Inflammatory macrophage treated with lipopolysaccharide for 1 hour (primary cell): ENCODE measurements at places on chromosomes 16 and 17.

GRCh38 chr17:75475144-75475835, 18.9 kb downstream of the TMEM94 start:
- no peak for DNase-seq

GRCh38 chr16:12590963-12591362, 212.7 kb downstream of the CPPED1 start:
- DNase-seq, result no peak

DNA sequence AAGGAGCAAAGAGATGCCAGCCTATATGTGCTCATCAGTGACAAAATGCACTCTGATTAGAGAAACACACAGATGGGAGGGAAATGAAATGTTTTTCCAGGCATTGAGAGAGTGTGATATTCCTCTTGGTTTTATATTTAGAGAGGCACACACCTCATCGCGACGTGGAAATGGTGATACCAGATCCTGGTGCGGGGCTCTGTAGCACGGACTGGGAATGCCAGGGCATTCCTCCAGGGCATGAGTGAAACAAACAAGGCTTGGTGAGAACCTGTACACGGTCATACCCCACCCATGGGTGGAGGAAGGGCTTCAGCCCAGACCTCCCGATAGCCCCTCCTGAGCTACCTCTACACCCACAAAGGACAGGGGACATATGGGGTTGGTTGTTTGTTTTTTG, 280.2 kb downstream of the C16orf95 start:
- no peak for DNase-seq

DNA sequence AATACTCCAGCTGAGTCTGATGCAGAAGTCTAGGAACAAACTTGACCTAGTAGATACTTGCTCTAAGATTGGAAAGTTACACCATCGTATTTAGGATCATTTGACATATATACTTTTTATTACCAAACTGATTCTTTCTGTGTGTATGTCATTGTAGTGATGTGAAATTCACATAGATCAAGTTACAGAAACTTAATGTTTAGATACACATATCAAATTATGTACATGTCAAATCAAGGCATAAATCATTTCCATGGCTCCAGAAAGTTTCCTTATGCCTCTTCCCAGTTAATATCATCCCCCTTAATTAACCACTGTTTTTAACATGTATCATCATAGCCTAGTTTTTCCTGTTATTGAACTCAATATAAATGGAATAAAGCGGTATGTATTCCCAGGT, 292.0 kb upstream of the CDH11 start:
- no peak for DNase-seq

- no peak for DNase-seq
Measured at GRCh38 chr17:58306131-58306951, 22.3 kb downstream of the TSPOAP1 start.

DNA sequence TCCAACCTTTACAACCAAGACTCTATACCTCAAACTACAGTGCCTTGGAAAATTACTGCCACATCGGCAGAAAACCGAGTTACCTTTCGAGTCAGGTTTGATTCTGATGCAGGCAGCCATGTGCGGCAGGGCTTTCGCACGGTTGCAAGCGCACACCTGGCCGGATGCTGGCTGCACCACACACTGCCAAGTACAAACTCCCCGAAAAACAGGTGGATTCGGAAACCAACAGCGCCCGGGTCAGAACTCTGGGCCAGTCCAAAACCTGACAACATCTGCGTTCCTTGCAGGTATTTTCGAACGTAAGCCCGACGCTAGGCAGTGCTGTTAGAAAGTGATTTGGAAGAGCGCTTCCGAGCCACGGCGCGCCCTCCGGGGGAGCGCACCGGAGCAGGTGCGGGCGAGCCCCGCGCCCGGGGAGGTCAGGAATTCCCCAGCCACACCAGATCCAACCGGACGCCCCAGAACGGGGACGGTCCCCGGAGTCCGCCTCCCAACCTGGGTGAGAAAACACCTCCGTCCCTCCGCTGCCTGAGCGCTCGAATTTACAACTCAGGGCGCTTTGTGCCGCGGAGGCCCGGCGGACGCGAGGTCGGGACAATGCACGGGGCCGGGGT, 1.2 kb downstream of the USP7 start:
- DNase-seq, result no peak

DNA sequence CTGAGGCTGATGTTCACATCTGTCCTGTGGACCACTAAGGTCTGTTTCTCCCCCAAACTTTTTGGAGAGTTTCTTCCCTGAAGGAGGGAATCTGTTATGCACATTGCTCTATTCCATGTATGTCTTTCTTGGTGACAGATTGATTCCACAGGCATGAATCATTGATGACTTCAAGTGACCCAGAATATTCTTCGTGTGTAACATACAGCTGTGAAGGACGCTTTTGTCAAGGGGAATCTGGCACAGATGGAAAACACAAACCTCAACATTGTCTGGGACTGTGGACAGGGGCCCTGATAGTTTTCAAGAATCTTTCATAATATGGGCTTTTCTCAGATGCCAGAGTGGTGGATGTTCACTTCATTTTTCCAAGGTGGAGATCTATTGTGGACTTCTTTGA, 223.1 kb upstream of the MAF start:
- no peak for DNase-seq

DNA sequence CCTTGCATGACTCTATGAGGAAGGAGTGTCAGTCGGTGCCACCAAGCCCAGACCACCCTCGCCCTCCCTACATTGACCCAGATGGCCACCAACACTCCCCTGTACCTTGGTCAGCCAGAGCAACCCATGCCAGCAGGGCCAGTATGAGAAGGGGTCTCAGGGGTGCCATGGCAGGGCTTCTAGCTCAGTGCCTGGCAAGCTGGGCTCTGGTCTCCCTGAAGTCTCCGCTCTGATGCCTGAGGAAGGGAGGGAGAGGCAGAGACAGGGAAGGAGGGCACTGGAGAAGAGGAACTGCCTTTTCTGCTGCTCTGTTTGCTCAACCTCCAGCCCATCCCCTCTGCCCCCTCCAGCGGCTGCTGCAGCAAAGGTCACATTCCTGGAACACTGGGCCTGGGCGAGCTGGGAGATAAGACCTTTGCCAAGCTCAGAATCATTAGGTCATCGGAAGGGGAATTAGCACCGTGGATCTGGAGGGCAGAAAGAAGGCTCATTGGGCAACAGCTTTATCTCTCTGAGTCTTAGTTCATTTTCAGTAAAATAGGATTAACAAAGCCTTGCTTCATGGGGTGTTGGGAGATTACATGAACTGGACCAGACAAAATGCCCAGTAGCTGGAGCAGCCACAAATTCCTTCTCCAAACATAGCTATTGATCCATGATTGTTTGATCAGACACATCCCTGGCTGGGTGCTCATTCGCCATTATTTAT, at the start of gene VTN:
Gene VTN, minus strand, starts transcription at position 273 of the 709 bp plus-strand sequence. Its CDS starts 104 bp downstream, at position 169.
- DNase-seq, result no peak

DNA sequence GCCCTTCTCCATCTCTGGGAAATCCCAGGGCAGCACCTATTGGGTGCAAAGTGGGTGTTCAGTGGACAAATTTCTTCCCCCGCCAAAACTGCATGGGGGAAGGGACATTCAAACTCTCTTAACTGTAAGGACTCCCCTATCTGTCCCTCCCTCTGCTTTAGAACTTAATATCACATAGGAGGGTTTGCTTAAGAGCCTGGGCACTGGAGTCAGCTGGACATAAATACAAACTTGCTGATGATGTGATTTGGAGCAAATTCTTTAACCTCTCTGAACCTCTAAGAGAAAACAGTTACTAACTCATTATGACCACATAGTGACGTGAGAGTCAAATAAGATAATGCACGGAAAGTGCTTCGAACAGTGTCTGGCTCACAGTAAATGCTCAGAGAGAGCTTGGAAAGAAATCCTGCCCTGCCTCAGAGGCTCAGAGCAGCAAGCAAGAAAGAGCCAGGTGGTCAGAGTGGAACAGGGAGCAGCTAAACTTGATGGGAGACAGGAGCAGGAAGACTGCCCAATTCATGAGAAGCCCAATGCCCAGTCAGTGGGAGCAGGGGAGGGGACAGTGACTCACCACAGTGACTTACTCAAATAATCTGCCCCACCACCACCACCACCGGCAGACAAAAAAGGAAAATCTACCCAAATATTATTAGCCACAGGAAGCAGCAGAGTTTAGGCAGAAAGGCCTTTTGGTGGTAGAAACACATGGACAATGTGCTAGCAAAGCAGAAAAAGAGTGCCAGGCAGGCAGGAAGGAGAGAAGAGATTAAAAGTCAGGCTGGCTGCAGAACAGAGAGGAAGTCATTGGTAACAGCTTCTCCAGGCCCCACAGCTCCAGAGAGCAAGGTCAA, 23.9 kb upstream of the CCL1 start:
- peak; percentile 78 for DNase-seq

DNA sequence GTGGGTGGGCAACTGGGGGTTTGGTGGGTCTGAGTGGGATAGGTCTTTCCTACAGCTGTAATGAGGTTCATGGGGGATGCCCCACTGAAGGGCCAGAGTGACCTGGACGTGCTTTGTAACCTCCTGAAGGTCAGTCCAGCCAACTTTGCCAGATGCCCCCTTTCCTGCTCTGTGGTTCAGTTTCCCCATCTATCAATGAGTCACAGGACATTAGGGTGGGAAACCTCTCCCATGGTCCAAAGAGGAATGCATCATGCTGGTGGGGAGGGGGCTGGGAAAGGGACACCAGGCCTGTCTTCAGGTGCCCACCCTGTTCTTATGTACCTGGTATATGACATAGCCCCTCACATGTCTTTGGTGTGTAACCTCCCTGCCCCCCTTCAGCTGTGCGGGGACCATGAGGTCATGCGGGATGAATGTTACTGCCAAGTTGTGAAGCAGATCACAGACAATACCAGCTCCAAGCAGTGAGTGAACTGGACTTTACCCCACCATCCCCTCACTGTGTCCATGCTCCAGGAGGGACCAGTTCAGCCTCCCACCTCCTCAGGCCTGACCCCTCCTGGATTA, 24.0 kb upstream of the ALKBH5 start:
- DNase-seq, result no peak

GRCh38 chr17:80026359-80027042, 9.2 kb downstream of the TBC1D16 start:
- no peak for DNase-seq

DNA sequence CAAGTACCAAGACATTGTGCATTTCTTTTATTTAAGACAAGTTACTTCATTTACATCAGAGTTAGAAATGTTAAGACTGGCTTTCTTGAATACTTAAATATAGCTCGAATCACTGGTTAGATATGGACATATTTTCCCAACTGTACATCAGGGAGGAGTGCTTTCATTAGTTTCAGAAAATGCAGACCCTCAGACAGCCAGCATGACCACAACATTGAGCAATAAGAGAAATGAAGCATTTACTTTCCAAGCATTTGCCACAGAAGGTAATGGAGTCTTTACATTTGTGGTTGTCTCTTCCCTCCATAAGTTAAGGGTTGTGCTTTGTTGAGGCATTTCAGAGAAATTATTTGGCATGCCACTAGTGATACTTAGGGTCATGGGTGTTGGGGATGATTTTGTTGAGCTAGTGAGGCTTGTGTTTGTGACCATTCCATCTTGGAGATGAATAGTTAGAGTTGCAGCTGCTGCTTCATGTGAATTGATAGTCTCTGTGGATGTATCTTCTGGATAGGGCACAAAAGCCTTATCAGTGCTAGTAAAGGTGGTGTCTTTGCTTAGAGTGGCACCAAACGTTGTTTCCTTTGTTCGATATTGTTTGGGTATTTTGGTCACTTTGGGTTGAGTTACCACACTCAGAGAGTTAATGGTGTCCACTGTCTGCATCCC, 2.1 kb downstream of the OMG start:
- DNase-seq, result no peak

DNA sequence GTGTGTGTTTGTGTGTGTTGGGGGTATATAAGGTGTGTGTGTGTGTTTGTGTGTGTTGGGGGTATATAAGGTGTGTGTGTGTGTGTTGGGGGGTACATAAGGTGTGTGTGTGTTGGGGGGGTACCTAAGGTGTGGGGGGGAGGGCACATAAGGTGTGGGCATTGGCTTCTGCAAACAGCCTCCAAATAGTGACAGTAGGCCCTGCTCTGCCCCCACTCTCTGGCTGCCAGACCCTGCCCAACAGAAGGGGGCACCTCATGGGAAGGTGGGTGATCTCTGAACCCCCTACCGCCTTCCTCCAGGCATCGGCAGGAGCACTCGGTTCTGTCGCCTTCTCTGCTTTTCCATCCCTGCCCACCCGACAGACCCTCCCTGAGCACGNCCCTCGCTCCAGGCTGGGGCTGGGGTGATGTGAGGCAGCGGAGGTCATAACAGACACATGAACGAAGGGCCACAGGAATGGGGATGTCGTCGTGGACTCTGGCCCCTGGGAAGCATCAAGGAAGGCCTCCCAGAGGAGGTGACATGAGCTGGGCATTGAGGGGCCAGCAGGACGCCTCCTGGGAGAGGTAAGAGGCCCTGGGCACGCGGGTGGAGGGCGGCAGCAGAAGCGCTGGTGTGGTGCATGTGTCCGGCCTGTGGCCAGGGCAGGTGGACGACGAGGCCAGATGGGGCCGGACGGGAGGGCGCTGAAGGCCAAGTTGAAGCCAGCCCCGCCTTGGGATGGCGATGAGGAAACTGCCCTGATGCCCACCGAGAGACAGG, 136.6 kb upstream of the RPH3AL start:
- no peak for DNase-seq

DNA sequence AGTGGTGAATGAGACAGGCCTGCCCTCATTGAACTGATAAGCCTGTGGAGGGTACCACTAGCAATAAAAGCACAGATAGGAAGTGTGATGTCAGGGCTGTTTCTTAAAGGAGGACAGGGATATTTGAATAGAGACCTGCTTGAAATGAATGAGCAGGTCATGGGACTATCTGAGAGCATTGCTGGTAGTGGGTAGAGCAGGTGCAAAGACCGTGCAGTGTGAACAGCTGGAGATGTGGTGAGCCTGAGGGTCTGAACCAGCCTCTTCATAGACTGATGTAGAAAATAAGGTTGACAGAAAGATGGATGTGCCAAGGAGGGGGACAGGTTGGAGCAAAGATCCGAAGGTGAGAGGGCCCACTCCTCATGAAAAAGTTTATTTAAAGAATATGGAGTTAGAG, 2.4 kb downstream of the NUP93 start:
- DNase-seq, result no peak

- DNase-seq, result no peak
Measured at GRCh38 chr17:81900181-81900820, 1.7 kb upstream of the NPB start.

DNA sequence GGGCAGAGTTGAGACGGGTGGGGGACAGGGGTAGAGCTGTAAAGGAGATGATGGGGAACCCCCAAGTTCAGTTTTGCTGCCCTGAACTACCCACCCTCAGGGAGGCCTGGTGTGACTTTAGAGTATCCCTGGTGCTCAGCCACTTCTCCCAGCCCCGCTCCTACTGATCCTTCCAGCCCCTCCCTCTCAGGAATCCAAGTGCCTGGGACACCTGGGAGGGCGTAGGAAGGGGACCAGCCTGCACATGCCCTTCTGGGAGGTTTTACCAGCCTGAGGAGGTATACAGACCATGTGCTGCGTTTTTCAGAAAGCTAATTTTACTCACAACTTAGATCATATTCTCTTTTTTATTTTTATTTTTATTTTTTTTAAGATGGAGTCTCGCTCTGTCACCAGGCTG, 4.1 kb downstream of the ST6GALNAC2 start:
- DNase-seq, result no peak

DNA sequence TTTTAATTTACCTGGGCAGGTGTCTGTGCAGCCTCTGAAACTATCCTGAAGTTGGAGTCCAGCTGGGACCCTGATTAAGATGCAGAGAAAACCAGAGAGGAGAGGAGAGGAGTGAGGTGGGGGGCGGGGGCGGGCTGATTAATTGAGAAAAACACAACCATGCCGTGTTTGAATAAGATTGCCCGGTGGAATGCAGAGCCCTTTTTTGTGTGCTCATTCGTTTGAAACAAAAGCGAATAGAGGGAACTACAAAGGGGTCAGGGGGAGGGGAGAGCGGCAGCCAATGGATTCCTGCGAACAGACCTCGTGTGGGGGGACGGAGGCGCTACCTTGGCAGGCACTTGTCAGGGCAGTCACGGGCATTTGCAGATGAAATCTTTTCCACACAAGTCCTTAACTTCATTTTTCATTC, 355.8 kb downstream of the SOX9 start:
- DNase-seq, result no peak
